Activated CD4-positive, alpha-beta T cell treated with anti-CD3 and anti-CD28 coated beads, Interleukin-2, amount 10 ng/mL, durations not matched to agents 7 days and 5 days (primary cell): ENCODE measurements at places on chromosomes 3 and 15. TPM values are rescaled to one million over a fixed set of nuclear protein-coding genes. Genes with fewer than 3 reads are reported as not detected.

DNA sequence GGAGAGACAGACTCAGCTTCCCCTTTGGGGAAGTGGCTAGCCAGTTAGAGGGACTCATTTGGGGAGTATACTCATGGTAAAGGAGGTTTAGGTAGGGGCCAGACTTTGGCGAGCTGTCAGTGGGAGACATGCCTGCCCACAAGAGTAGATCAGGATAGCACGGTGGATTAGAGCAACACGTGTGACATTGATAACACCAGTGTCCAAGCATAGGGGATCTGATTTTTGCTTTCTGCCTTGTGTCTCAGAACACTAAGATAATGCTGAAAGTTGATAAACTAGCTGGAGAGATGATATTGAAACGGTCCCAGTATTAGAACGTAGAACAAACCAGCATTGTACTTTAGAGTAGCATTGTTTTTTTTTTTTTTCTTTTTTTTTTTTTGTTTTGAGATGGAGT, 25.9 kb downstream of the MAP6D1 start:
- no peak for DNase-seq

GRCh38 chr3:24043168-24043567, 98.1 kb downstream of the NR1D2 start:
- no peak for DNase-seq

DNA sequence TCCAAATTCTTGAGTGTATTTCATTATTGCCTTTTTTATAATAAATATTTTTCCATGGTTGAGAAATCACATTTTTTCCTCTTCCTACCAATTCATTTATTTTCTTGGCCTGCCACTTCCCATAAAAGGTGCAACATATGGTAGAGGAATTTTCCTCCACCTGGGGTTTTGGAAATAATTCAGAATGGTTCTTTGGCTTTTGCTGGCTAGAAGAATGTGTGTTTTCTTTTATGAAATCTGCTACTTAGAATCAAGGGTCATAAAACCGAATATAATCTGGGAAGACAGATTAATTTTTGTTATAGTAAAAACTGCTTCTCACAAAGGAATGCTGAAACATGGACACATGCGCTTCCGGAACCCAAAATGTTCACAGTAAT, 54.0 kb upstream of the POMGNT2 start:
- no peak for DNase-seq

- DNase-seq: no peak
Observed at GRCh38 chr15:46848704-46849103, 868.6 kb upstream of the SEMA6D start.

DNA sequence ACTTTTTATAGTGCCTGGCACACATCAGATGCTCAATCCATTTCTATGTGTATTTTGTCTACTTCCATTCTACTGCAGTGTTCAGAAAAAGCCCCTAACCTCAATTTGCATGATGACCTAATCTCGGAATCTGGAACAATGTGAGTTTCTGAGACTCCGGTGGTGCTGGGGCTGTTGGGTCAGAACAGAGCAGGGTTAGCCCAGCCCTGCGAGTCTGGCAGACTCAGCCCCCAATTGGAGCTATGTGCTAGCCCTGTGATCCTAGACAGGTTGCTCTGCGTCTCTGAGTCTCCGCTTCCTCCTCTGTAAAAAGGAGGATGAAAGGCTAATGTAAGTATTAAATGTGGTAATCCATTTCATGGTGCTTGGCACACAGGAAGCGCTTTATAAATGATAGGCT, 95.0 kb upstream of the ICE2 start:
- DNase-seq: peak; percentile 32

DNA sequence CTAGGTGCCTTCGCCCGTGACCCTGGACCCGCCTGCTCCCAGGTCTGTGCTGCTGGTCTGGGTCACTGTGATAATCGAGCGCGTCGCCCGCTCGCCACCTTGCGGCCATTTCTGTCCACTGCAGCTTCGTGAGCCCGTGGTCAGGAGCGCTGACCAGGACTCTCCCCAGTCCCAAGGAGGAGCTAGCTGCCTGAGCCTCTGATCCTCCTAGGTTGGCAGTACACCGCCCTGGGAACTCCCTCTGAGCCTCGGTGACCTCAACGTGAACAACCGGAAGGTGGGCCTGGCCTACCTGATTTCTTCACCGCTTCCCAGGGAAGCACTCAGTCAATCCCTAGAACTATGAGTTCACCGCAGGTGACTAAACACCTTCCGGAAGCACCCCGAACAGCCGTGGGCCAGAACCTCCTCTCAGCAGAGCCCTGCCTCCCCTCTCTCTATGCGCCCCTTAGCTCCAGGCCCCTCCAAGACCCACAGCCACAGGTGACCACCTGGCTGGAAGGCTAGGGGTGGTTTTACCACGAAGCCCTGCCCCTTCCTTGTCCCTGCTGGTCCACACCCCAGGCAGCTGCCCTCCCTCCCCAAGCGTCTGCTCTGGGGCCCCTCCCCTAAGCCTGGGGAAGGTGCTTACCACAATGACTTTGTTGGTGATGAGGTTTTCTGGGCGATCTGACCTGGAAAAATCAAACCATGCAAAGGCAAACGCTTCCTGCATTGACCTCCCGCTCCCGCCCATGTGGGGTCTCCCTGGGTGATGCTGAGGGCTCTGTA, 9.7 kb downstream of the PLA2G4D start:
- DNase-seq: peak; percentile 39

FETUB gene
- total RNA-seq: not detected
